ENCODE measurements at places on chromosomes 5 and 9.

DNA sequence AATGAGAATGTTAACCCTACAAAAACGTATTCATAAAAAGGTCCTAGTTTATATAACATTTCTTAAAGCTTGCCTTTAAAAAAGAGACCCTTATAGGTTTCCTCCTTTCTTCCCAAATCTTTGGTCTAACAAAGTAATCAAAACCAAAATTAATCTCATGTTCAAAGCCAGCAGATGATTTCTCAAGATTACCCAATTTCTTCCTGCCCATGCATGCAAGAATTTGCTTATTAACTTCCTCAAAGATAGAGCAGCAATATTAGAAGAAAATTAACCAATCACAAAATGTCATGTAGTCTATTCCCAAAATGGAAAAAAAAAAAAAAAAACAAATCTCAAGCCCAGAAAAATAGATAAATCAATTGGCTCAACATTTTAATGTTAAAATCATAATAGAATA lies 114.9 kb downstream of the MLLT3 start:
- no peak for DNase-seq

DNA sequence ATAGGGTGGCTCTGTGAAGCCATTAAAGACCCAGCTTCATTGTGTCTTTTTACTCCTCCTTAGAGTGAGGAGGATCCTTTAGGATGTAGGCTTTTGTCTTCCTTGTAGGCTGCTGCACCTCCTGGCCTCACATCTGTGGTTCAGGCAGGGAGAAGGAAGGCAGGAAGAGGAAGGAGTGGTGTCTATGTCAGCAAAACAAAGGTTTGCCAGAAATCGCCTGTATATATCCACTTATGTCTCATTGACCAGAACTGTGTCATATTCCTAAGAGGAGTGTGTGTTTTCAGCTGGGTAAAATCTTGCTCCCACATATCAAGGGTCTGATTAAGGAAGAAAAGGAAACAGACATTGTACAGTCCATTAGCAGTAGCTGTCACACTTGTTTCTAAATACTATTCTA lies 213.8 kb downstream of the ARHGAP26 start:
- DNase-seq = no peak

GRCh38 chr9:96859461-96860198 lies 5.3 kb upstream of the ZNF782 start:
- DNase-seq = peak; percentile 84

DNA sequence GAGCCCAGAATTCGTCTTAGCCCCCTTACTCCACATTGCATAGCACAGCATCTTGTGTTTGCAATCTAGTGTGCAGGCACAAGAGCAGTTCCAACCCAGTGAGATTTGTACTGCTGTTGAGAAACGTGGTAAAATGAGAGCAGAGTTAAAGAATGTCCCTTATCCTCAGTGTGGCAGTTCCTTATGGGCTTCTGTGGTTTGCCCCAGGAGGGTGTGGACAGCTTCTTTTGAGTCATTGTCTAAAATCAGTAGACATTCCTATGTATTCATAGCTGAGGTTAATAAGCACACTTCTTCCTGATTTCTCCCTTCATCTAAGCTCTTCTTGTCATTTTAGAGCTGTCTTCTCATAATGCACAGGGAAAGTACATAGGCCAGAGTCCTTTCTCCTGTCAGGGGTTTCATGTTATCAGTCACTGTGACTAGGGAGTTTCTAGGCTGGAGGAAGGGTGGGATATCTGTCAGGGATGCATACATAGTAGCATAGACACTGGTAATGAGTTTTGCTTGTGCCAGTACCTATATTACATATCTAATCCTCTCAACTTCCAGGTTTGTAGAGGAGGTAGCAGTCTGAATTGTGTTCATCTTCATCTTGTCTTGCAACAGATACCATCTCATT lies 2.0 kb upstream of the CAVIN4 start:
- no peak for DNase-seq

Data from ELF-1 (cell line).